ENCODE measurements at places on chromosomes 7 and 10. TPM values are rescaled to one million over a fixed set of nuclear protein-coding genes. Genes with fewer than 3 reads are reported as not detected.

Gene WDR11
- total RNA-seq: 44.5 TPM

Gene KLF14
- total RNA-seq: not detected

Gene MSMB
- 15.8 TPM for total RNA-seq

Gene EXOC6
- 26.0 TPM for total RNA-seq

Gene CUBN
- total RNA-seq: 0.92 TPM

Gene VENTX
- total RNA-seq: 2.7 TPM

Gene CALHM2
- 24.8 TPM for total RNA-seq

- DNase-seq: no peak
These were observed 246.0 kb downstream of the TSPAN12 start for GRCh38 chr7:120611975-120612374.

GRCh38 chr7:134669845-134670373, 23.3 kb downstream of the BPGM start:
- peak; percentile 60 for DNase-seq

DNA sequence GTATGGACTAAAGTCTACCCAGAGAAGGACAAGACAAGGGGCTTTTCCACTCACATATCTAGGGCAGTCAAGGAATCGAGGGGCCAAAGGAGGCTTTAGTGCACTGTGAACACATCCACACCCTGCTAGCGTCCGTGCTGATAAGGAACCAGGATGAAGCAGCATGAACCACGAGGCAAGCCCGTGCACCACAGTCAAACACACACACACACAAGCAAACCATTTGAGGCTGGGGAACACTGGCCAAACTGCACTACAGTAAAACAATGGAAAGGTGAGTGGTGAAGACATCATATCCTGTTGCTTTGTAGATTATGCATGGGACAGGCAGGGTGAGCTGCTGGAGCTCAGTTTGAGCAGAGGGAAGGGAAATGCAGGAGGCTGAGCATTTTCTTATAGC, 177.4 kb upstream of the CDCA7L start:
- DNase-seq: no peak

GRCh38 chr10:69567920-69568319, 5.3 kb downstream of the NEUROG3 start:
- DNase-seq: peak; percentile 60

- no peak for DNase-seq
These were observed 73.8 kb downstream of the PAXIP1 start for GRCh38 chr7:154929006-154929726.

DNA sequence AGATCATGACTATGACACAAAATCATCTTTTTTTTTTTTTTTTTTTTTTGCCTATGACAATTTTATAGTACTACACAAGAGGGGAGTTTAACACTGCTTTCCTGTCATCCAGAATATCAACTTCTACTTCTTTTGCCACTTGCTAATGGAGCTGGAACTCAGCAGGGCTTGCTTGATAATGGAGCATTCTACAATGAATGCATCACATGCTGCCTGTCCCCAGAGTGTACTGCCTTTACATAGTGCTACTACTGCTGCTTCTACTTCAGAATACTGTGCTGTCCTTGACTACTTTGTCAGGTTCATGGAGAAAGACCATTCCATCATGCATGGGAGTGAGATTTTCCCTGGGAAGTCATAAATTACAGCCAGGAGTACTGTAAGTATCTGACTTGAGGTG, 338.6 kb upstream of the SEMA3A start:
- no peak for DNase-seq

GRCh38 chr10:58414270-58415041, 29.2 kb downstream of the TFAM start:
- DNase-seq: no peak

DNA sequence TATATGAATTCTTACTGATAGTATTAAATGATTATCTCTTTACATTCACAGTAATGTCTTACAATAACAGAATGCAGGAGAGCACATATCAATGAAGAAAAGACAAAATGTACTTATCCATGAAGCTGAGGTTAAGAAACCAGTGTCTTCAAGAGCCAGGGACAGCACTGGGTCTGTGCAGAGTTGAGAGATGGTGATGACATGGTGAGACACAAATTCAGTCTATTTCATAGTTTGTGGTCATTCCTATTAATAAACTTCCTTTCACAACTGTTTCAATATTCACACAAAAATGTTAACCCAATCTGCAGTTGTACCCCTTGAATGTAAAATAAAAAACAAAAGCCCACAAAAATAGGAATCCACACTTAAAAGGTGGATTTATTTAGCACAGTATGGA, 5.3 kb upstream of the MAGI2 start:
- no peak for DNase-seq

- peak; percentile 57 for DNase-seq
These were observed 1277.1 kb upstream of the AUTS2 start for GRCh38 chr7:68321076-68321639.

DNA sequence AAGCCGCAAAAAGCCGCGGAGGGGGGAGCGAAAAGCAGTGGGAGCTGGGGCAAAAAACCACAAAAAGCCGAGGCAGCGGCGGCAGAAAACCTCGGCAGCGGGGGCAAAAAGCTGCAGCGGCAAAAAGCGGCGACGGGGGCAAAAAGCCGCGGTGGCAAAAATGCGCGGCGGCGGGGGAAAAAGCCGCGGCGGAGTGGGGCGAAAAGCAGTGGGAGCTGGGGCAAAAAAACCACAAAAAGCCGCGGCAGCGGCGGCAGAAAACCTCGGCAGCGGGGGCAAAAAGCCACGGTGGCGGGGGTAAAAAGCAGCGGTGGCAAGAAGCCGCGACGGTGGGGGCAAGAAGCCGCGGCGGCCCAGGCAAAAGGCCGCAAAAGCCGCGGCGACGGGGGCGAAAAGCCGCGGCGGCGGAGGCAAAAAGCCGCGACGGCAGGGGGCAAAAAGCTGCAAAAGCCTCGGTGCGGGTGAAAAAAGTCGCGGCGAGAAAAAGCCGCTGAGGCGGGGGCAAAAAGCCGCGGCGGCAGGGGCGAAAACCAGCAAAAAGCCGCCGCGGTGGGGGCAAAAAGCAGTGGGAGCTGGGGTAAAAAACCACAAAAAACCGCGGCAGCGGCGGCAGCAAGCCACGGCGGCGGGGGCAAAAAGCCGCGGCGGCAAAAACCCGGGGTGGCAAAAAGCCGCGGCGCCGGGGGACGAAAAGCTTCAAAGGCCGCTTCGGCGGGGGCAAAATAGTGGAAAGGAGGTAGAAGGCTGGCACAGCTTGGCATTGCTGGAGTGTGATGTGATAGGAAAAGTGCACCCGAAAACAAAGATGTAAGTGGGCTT, 135.9 kb downstream of the ZNF92 start:
- no peak for DNase-seq

DNA sequence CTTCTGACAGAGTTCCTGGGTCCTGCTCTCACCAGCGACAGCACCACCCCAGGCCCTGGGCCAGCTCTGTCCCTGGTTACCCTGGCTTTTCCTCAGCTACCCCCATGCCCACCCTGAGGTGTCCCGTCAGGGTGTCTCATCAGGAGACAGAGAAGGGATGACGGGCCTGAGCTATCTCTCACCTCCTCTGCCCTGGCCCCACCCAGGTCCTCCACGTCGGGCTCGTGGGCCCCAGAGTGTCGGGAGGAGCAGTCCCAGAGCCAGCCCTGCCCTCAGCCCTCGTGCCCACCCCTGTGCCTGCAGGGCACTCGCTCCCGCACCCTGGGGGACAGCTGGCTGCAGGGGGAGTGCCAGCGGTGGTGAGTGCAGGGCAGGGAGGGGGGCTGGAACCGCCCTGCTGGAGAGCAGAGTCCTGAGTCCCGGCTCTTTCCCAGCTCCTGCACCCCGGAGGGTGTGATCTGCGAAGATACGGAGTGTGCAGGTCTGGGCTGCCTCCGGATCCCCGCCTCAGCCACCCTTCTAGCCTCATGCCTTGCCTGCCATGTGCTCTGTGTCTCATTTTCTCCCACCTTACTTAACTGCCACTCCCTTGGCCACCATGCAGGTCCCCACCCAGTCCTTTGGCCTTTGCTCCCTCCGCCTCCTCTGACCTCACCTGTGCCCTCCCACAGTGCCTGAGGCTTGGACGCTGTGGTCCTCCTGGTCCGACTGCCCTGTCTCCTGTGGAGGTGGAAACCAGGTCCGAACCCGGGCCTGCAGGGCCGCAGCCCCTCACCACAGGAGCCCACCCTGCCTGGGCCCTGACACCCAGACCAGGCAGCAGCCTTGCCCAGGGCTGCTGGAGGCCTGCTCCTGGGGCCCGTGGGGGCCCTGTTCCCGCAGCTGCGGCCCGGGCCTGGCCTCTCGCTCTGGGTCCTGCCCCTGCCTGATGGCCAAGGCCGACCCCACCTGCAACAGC, 16.7 kb upstream of the ZNF862 start:
- no peak for DNase-seq

GRCh38 chr10:118383063-118383689, 41.1 kb upstream of the FAM204A start:
- DNase-seq: no peak

- no peak for DNase-seq
These were observed 40.0 kb downstream of the DIP2C start for GRCh38 chr10:649445-649797.

GRCh38 chr7:139186146-139186545, 44.9 kb upstream of the UBN2 start:
- DNase-seq: no peak

DNA sequence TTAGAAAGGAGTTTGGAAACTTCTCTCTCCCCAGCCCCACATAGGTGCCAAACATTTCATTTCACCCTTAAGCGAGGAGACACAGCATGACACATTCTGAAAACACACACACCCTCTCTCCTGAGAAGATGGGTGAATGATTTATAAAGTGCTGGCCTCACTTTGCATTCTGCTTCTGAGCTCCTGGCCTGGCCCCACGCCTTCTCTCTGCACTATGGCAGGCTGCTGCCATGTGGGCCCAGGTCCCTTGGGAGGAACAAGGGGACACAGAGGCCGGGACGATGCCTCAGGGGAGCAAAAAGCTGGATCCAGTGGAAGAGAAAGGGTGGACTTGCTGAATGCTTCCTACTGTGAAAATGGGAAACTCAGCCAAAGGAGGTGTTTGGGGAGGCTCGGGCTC, 56.0 kb downstream of the CPXM2 start:
- no peak for DNase-seq

DNA sequence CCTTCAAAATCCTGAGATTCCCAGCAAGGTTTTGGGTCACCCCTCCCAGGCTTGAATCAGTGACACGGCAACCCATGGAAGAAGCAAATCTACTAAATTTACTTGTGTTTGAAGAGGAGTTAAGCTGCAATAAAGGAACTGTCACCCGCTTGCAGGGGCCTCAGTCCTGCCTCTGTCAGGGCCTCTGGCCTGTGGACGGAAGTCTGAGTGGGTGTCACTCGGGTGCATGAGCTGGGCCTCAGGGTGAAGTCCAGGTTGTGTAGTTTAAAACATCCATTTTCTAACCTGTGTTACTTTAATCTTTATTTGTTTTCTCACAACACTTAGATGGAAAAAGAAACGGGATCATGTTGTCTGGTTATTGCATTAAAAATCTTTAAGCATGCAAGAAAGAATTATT, 234.9 kb downstream of the ADARB2 start:
- no peak for DNase-seq

DNA sequence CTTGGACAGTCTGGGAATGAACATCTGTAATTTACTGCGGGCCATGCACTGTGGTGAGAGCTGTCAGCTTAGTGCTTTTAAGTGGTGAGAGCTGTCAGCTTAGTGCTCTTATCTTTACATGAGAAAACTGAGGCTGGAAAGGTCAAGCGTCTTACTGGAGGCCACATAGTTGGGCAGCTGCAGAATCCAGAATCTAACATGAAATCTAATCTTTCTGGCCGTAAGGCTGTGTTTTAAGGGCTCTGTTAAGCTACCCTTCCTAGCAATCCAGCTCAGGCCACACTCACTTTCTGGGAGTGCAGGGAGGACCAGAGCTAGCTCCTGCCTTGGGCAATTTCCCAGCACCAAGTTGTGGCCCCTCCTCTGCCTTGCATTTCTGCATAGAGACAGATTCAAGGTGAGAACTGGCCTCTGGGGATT, 70.2 kb downstream of the SORCS3 start:
- no peak for DNase-seq

DNA sequence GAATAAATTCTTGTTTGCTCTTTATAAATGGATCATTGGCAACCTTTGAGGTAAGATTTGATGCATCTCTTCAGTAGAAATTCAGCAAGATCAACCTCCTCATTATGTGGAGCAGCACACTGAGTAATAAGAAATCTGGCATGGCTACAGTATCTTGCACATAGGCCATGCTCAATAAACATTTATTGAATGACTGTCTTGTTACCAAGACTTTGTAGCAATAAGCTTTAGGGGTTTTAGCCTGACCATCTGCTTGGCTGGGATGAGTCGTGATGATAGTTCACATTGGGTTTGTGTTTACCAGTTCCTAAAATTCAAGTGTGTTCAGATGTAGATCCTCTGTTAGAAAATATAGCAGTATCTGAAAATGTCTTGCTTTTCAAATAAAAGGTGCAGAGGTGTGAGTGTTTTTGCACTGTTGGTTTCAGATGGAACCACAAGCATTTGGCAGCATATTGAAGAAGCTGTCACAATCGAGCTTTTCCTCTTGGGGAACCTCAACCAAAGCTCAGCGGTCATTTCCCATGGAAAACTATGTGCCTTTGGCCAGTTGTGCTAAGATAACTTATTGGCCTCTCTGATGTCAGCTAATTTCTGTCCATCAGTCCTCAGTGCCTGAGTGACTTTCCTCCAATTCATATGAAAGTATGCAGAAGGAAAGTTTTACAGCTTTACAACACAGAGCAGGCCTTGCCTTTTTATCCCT, 442.6 kb downstream of the GFRA1 start:
- DNase-seq: no peak

- no peak for DNase-seq
These were observed 341.1 kb upstream of the SEMA3A start for GRCh38 chr7:84535580-84536270.

GRCh38 chr10:43803791-43804190, 155.1 kb upstream of the ZNF32 start:
- DNase-seq: no peak

- no peak for DNase-seq
These were observed 17.3 kb downstream of the SFTPA1 start for GRCh38 chr10:79628083-79628482.

DNA sequence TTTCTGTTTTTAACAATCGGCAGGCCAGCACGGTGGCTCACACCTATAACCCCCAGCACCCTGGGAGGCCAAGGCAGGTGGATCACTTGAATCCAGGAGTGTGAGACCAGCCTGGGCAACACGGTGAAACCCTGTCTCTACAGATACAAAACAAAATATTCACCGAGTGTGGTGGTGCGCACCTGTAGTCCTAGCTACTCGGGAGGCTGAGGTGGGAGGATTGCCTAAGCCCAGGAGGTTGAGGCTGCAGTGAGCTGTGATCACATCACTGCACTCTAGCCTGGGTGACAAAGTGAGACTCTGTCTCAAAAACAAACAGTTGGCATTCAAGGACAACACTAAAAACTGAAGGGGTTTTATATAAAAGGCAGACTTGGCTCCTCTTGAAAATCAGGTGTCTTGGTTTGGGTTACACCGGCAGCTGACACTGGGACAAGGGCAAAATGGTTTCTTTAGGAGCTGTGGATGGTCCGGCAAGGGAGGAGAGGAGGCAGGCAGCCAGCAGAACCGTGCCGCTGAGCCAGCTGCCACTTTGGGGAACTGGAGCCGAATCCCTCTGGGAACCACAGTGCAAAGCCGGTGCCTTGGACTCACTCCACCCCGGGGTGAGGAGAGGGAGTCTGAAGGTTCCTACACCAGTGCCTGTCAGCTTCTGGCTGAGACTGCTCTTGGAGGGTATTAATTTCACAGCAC, 52.6 kb downstream of the CHST3 start:
- DNase-seq: no peak

- DNase-seq: no peak
These were observed 9.6 kb upstream of the CYREN start for GRCh38 chr7:135180122-135180521.
